ENCODE measurements at places on chromosomes 11 and 22. TPM values are rescaled to one million over a fixed set of nuclear protein-coding genes. Genes with fewer than 3 reads are reported as not detected.

GRCh38 chr11:11537871-11538270 lies 83.9 kb downstream of the GALNT18 start:
- DNase-seq, result no peak

DNA sequence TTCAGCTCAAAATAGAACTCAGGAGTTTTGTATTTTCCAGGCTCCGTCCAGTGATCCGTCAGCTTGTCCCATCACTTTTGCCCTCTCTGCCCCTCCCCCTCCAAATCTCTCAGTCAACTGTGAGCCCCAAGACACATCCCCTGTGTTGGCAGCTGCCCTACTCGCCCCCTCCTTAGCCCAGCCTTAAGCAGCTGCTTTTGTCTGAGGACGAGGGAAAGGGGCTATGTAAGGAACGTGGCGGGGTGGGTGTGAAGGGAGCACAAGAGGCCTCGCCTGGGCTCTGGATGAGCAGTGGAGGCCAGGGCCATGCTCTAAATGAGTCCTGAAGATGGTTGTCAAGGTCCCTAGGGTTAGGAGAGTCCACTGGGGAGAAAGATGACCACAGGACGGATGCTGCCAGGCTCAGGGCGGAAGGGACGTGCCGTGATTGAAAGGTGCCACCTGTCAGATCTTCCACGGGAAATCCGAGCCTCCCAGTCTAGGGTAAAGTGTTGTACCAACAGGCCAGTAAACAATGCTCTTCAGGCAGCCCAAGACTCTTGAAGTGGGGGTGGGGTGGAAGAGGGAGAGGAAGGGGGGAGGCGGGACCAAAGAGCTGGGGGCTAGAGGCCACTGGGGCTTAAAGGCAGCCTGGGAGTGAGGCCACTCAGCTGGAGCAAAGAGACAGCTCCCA lies at the start of gene SMTNL1:
Gene SMTNL1, plus strand, starts transcription at position 649 of the 673 bp plus-strand sequence. CDS start 5,048 bp downstream, outside the sequence.
- DNase-seq, result no peak

DNA sequence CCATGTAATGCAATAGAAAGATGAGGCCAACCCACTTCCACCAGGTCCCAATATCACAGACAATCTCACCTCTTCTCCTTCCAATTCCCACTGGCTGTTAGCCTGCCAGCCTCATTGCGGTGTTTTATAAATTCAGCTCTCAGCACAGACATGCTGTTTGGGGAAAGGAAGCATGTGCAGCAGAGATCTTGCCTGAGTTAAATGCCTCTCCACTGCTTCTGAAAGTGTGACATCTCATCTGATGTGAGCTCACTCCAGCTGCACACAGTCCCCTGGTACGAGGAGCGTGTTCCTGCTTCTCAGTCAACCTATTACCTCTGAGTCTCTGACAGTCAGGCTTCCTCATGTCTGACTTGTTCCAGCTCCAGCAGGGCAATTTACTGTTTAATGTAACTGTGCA lies 122.7 kb upstream of the GUCY1A2 start:
- no peak for DNase-seq

- no peak for DNase-seq
These were observed 1466.0 kb downstream of the TBC1D22A start for GRCh38 chr22:48228468-48228867.

Gene GUCY1A2
- 0.75 TPM for polyA plus RNA-seq

Gene KCNJ1
- 355 TPM for polyA plus RNA-seq

All from kidney (tissue), 22 donors.